Activated CD8-positive, alpha-beta memory T cell treated with anti-CD3 and anti-CD28 coated beads for 4 hours (primary cell): ENCODE measurements at places on chromosomes 6 and 20.

- no peak for DNase-seq
These were observed 35.7 kb upstream of the OGFRL1 start for GRCh38 chr6:71252960-71253359.

GRCh38 chr6:52306972-52307870 lies 22.7 kb upstream of the MCM3 start:
- DNase-seq: no peak

DNA sequence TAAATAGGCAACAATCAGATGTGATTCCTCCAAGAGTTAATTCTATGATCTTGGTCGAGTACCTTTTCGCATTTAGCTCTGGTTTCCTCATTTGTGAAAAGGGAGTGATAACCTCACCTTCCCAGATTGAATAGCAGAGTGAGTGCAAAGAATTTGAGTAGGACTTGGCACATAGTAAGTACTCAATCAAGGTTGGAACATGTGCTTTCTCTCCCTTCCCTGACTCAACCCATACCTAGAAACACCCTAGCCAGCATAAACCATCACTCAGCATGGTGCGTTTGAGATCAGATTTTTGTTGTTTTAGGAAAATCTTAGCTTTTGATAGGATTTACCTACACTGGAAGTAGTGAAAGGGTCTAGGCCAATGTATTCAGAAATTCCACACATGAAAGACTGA lies 333.4 kb upstream of the NT5E start:
- no peak for DNase-seq

- no peak for DNase-seq
These were observed 17.6 kb downstream of the CBFA2T2 start for GRCh38 chr20:33507461-33507860.

DNA sequence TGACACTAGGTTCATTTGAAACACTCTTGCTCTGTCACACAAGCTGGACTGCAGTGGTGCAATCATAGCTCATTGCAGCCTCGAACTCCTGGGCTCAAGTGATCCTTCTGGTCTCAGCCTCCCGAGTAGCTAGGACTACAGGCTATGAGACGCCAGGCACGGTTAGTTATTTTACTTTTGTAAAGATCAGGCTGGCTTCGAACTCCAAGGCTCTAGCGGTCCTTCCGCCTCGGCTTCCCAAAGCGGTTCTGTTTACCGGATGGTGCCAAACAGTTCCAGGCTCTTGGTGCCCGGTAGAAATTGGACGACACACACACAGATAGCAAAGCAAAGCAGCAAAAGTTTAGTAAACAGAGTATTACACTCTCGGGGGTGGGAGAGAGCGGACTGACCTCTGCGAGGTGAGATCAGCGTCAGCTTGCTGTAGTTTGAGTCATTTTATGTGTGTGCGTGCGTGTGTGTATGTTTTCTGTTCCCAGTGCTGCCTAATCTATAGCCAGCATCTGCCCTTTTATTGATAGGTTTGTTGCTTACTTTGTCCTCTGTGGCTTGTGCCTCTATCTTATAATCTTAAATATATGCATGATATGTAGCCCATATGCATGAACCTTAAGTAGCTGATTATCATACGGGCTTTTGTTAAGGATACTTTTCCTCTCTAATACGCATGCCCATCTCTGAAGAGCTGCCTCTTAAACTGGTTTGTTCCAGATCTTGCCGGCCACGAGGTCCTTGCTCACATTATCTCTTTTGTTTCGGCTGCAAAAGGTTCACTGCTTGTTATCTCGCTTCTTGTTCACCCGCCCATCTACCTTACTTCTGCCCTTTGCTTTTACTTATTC lies 75.2 kb downstream of the OR2B2 start:
- DNase-seq: no peak

DNA sequence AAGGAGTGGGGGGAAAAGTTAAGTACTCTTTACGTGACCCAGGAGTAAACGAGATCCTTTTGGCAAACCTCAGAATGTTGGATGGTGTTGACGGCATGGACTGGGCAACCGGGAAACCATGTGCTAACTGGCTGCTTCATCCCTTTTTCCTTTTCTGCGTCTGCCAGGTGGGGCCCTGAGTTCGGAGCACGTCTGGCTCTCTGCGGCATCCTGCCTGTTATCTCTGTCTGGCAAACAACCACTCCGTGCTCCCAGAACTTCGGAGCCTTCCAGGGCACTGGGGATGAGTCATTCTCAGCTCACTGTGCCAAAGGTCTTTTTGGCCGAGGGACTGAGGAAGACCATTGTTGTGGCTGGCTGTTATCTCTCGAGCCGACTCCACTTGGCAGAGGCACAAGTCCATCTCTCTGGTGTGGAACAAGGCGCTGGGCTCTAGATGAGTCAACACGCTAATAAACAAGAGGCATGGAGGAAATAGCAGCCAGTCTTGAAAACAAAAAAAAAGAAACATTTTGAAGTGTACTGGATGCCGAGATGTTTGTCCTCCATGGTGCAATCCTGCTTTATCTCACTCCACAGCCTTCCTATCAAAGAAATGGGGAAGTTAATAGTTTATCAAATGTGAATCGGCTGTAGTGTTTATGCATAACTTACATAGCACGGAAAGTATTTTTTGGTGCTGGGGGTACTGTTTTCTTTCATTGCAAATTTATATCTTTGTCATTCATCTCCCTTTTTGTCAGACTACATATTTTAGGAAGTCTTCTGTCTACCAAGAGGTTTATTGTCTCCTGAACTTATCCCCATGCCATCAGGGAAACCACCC lies 64.6 kb upstream of the TXNDC5 start:
- DNase-seq: no peak

DNA sequence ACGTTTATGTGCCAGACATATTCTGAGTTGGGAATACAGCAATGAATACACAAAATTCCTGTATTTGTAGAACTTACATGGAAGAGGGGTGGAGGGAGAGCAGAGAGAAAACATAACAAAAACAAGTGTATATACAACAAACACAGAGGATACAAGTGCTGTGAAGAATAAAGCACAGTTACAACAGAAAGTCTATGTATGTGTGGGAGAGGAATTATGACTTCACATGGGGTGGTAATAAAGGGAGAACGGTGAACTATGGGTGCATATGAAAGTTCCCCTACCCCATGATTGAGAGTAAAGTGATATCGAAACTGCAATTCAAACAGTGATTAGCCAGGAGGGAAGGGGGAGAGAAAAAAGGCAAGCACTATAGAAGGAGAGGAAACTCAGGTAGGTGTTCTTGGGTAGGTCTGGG lies 24.6 kb downstream of the HBS1L start:
- DNase-seq: no peak

DNA sequence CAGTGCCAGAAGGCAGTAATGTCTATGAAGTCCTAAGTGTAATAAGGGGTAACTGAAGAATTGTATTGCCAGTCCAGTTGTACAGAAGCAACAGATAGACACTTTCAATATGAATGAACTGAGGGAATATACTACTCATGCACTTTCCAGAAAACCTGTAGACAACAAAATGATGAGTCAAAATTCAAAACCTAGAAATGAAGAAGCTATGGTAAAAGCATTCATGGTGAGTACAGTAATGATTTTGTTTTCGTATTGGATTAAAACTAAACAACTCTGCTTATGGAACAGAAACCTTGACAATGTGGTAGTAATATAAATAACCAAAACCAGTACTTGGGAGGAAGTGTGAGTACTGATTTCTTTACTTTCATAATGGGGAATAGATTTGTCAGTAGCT lies 35.0 kb downstream of the ARMC2 start:
- no peak for DNase-seq

GRCh38 chr20:891706-892080 lies 24.4 kb downstream of the ANGPT4 start:
- DNase-seq: no peak

DNA sequence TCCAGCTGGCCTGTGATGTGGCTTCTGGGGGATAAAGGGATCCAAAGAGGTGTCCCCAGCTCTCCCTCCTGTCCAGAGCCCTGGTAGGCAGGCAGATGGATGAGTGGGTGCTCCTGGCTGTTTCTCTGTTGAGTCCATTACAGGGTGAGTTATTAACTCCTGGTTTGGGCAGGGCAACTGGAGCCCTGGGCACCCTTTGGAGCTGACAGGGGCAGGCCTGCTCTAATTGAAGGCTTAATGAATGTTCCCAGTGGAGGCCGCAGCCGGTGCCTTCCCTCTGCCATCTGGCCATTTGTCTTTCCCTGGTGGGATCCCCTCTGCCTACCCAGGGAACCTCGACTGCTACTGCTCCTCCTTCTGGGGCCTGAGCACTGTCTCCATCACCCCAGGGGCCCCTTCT lies 44.7 kb upstream of the MLN start:
- DNase-seq: no peak

GRCh38 chr6:105346052-105346451 lies 56.8 kb downstream of the PREP start:
- no peak for DNase-seq

- no peak for DNase-seq
These were observed 10.4 kb downstream of the NOX3 start for GRCh38 chr6:155444952-155445903.

- DNase-seq: no peak
These were observed 48.2 kb upstream of the TLDC2 start for GRCh38 chr20:36827541-36828279.

DNA sequence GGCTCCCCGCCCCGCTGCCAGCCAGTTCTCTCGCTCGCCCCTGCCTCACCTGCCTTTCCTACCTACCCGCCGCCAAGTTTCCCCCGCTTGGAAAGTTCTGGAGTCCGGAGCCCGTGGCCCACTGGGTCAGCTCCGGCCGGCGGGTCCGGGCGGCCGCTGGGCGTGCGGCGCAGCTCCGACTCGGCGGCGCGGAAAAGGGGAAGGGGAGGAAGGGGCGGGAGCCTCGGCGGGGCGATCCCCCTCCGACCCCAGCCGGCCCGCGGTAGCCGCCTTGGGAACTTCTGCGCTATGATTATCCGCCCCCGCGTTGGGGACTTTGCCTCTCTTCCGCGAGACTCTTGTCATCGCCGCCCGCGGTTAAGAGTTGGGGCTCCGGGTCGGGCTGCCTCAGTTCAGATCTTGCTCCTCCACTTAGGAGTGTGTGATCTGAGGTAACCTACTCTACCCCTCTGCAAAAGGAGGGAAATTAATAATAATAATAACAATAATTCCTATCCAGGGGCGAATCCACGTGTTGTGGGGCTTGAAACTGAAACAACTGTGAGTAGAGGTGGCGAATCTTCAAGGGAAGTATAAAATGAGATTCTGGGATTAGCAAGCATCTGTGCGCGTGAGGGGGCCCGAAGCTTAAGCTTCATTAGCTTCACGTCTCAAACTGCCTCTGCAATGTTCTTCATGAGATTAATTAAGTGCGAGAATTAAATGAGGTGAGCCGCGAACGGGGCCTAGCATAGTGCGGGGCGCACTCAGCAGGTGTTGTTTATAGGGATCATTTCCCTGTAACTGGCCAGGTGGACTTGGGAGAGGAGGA lies 30.8 kb downstream of the SF3B5 start:
- DNase-seq: peak; percentile 52

- DNase-seq: no peak
These were observed 8.0 kb downstream of the CSE1L start for GRCh38 chr20:49054056-49054643.

DNA sequence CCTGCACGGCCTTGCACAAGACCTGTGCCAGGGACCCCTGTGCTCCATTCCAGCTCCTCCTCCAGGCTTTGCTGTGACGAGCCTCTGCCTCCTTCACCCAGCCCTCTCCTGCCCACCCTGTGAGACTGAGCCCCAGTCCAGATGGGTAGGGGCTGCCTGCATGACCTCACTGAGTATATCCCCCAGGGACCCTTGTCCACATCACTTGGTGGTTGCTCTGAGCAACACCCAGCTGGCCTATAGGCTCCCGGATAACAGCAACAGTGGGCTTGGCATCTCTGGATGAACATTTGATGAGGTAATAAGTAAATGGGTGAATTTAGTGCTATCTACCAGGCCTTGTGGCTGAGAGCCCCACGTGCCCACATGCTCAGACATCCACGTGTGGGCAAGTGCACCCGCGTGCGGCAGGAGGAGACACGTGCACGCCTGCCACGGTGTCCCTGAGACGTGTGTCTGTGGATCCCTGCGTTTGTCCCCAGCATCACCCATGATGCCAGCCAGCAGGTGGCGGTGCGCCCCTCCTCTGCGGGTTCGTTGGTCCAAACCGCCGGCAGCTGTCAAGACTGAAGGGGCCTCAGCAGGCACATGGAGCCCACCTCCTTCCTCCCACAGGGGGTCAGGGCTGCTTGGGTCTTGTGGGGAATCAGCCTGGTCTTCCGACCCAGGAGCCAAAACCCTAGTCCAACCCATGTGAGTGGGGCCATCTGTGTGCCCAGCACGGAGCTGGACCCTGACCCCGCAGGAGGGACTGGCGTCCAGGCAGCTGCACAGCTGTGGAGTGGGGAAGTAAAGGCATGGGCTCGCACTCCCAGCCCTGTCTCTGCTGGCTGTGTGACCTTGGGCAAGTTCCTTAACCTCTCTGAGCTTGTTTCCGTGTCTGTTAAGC lies 45.9 kb downstream of the FGD2 start:
- DNase-seq: peak; percentile 78

- no peak for DNase-seq
These were observed 124.4 kb downstream of the TRMT11 start for GRCh38 chr6:126110512-126111270.

- no peak for DNase-seq
These were observed 23.1 kb downstream of the ACOT13 start for GRCh38 chr6:24689964-24690363.

DNA sequence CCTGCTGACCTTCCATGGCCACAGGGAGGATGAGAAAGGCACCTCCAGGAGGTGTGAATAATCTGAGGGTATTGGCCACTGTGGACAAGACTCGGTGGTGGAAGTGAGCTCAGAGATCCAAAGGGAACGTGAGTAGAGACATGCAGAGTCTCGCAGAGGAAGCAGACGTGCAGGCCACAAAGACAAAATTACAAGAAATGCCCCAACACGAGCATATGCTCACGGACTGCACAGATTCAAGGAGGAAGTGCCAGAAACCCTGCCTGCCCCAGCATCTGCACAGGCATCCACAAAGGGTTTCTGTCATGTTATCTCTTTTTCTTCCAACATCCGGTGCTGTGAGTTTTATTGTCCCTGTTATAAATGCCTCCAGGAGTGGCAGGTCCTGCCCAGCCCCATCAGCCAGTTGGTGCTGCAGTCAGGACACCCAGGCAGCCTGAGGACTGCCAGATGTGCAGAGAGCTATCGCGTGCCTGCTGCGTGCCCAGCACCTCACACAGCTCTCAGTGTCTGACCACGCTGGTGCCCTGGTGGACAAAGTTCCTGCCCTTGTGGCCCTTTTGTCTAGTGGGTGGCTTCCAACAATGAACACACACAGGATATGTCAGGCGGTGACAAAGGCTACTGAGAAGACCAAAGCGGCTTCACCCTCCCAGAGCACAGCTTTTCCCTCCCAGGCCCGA lies 34.0 kb upstream of the FANCE start:
- DNase-seq: no peak

- no peak for DNase-seq
These were observed 29.6 kb downstream of the RGS17 start for GRCh38 chr6:153101461-153101860.

DNA sequence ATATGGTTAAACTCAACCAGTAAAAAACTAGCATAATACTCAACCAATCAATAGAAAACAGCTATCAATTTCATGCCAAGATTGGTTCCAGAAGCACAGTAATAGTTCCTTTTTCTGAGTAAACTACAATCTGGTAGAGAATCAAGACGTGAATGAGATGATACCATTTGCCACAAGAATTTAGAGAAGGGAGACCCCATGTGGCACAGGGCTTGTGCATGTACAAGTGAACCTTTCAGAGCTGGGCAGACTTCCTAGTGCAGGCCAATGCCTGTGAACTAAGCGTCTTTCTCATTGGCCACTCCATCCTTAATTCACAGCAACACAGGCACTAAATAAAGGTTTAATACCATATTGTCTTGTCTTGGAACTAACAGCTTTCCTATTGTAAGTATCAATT lies 213.5 kb downstream of the RFPL4B start:
- DNase-seq: no peak

GRCh38 chr6:53977551-53977950 lies 133.7 kb upstream of the MLIP start:
- no peak for DNase-seq

GRCh38 chr6:28910901-28911690 lies 12.7 kb downstream of the TRIM27 start:
- no peak for DNase-seq
